ENCODE measurements at places on chromosomes 1 and 21. TPM values are rescaled to one million over a fixed set of nuclear protein-coding genes. Genes with fewer than 3 reads are reported as not detected.

- H3K27me3 ChIP-seq, result no peaks in the 10 kb centered on the region
- peaks cover 3% of the 10 kb centered on the region for H3K4me1 ChIP-seq
- no peak for DNase-seq
- H3K27ac ChIP-seq, result peak overlapping the region; percentile 77
- H3K4me3 ChIP-seq, result peak overlapping the region; percentile 84
Measured at GRCh38 chr1:160098852-160099561, 588 bp upstream of the IGSF8 start.

WDR64 gene
- not detected for total RNA-seq

GRCh38 chr1:1946540-1946939, 27.5 kb upstream of the TMEM52 start:
- H3K27me3 ChIP-seq, result no peaks in the 10 kb centered on the region
- no peaks in the 10 kb centered on the region for H3K4me1 ChIP-seq
- H3K36me3 ChIP-seq, result no peaks in the 10 kb centered on the region
- no peak for DNase-seq
- no peak overlapping the region for H3K4me3 ChIP-seq
- no peak overlapping the region for H3K27ac ChIP-seq

RNF220 gene
- total RNA-seq, result 64.9 TPM

CD244 gene
- not detected for total RNA-seq

DNA sequence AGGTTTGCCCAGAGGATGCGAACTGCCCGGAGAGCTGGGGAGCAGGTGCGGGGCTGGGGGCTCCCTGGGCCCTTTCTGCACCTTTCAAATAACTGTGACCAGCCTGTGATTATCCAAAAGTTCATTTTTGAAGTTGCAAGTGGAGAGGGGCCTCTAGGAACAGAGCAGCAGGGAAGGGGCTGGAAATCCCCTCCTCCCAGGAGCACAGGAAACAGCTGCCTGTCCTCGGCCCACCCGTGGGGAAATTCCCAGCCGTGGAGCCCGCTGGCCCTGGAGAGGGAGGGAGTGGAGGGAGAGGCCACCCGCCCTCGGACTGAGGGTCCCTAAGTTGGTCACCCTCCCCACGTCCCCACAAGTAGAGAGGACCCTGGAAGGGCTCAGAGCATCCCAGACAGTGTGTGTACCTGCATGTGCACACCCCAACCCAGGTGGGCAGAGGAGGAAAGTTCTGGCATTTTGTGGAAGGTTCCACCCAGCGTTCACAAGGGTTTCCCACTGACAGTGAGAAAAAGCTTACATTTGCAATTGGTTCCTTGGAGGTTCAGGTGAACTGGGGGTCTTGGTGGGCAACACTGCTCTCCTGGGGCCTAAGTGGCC, 1.2 kb upstream of the TNFRSF4 start:
- H3K4me1 ChIP-seq, result no peaks in the 10 kb centered on the region
- no peak overlapping the region for H3K4me3 ChIP-seq
- no peak overlapping the region for H3K27ac ChIP-seq
- H3K27me3 ChIP-seq, result no peaks in the 10 kb centered on the region
- H3K36me3 ChIP-seq, result peaks cover 2% of the 10 kb centered on the region

VTCN1 gene
- not detected for total RNA-seq

GRCh38 chr1:55876276-55877060, 661.3 kb upstream of the USP24 start:
- H3K36me3 ChIP-seq, result no peaks in the 10 kb centered on the region
- no peaks in the 10 kb centered on the region for H3K27me3 ChIP-seq
- H3K4me1 ChIP-seq, result no peaks in the 10 kb centered on the region
- H3K27ac ChIP-seq, result no peak overlapping the region
- DNase-seq, result no peak

- no peak overlapping the region for H3K27ac ChIP-seq
- no peaks in the 10 kb centered on the region for H3K36me3 ChIP-seq
- H3K4me1 ChIP-seq, result no peaks in the 10 kb centered on the region
- no peak for DNase-seq
- no peaks in the 10 kb centered on the region for H3K27me3 ChIP-seq
Measured at GRCh38 chr1:81114191-81114590, 686.5 kb upstream of the ADGRL2 start.

PLA2G2D gene
- total RNA-seq, result not detected

DNA sequence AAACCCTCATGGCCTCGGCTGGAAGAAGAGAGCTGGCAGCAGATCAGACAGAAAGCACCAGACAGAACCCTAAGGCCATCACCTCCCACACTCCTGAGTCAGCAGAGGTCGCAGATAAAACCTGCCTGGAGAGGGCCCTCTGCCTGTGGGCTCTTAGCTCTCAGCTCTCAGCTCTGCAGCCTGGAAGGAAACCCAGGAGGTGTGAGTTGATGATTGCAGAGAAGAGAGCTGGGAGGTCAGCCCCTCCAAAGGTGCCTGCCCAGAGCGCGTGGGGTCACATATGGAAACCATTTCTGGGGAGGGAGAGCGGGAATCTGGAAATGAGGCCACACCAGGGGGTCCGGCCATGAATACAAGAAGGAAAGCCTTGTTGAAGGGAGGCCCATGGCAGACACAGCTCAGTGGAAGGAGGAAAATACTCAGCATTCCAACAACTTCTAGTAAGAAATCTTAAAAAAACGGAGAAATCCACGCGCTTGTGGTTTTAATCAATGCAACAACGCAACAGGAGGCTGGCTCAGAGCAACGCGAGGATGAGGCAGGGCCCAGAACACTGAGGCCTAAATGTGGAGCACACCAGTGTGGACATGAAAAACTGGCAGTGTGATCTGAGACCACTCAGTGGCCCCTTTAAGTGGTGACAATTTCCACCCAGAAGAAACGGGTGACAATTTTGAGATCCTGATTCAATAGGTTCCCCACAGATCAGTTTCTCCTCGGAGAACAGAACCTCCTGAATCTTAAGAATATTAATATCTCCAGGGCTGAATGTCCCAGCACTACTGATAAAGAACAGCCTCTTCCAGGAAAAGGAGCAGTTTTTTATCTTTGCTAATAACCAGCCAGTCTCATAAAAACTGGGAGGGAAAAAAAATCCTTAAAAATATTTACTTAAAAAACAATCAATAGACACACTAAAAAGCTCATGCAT, 45.7 kb downstream of the PSMG1 start:
- no peaks in the 10 kb centered on the region for H3K27me3 ChIP-seq
- peaks cover 12% of the 10 kb centered on the region for H3K4me1 ChIP-seq
- DNase-seq, result no peak
- H3K27ac ChIP-seq, result peak overlapping the region; percentile 45

GRCh38 chr1:164611754-164612642, 53.0 kb downstream of the PBX1 start:
- no peaks in the 10 kb centered on the region for H3K27me3 ChIP-seq
- no peak overlapping the region for H3K4me3 ChIP-seq
- DNase-seq, result no peak
- H3K36me3 ChIP-seq, result no peaks in the 10 kb centered on the region

C4BPB gene
- total RNA-seq, result 0.62 TPM

GRCh38 chr1:4468804-4469514, 185.4 kb upstream of the AJAP1 start:
- H3K4me3 ChIP-seq, result no peak overlapping the region
- no peaks in the 10 kb centered on the region for H3K27me3 ChIP-seq
- no peaks in the 10 kb centered on the region for H3K36me3 ChIP-seq
- DNase-seq, result no peak
- no peaks in the 10 kb centered on the region for H3K4me1 ChIP-seq

OR2L2 gene
- not detected for total RNA-seq

DNA sequence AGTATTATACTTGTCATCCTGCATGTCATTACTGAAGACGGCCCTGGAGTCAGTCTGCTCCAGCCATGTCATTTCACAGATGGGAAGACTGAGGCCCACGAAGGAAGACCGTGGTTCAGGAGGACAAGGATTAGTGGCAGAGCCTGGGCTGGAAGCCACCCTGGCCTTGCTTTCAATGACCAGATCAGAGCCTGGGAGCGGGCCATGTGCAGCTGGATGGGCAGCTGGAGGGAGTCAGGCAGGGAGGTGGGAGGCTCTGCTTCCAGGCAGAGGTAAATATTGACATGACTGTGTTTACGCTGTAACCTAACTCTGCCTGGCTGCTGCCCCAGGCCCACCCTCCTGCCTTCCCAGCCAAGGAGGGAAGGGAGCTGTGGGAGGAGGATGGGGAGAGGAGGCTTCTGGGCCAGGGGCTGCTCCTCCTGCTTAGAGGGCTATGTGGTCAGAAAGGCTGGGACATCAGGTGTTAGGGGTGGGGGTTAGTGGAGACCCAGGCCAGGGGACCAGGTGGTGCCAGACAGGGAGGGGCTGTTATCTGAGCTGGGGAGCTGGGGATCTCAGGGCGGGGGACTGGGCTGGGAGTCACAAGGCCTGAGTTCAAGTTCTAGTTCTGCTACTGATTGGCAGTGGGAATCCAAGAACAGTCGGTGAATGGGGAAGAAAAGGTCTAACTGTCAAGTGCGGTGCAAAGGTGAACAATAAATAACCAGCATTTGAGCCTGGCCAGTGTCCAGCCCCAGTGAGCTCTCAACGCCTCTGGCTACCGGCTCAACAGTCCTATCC, 48.5 kb upstream of the ECE1 start:
- DNase-seq, result no peak
- H3K27me3 ChIP-seq, result no peaks in the 10 kb centered on the region
- no peaks in the 10 kb centered on the region for H3K36me3 ChIP-seq

DNA sequence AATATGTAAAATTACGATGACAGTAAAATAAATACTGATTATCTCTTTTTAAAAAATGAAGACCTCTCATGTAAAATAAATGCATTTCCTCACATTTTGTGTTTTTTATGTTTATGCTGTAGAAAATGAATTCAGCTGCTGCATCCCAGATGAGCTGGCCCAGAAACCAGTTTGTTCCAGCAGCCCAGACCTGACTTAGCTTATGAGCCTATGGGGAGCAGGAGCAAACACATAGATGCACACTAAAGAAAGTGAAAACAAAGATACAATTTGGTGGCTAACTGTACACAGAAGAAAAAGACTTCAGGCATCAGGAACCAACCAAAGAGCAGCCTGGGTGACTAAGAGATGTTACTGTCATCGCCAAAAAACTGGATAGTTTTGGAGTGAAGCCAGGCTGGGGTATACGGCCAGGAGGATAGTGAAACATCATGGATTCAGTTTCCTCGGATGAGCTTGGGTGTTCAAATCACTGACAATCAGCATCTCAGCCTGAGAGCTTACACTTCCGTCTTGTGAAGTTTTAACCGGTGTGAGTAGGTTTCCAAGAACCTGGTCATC, 113.9 kb upstream of the BACE2 start:
- H3K27ac ChIP-seq, result no peak overlapping the region
- H3K36me3 ChIP-seq, result no peaks in the 10 kb centered on the region

SH3BGR gene
- 1.7 TPM for total RNA-seq

LCE3D gene
- total RNA-seq, result not detected

LRRC8C gene
- 17.1 TPM for total RNA-seq

GSTM5 gene
- not detected for total RNA-seq

- DNase-seq, result no peak
- peaks cover 16% of the 10 kb centered on the region for H3K4me1 ChIP-seq
- no peak overlapping the region for H3K27ac ChIP-seq
Measured at GRCh38 chr1:211630236-211631081, 45.0 kb downstream of the NEK2 start.

DNA sequence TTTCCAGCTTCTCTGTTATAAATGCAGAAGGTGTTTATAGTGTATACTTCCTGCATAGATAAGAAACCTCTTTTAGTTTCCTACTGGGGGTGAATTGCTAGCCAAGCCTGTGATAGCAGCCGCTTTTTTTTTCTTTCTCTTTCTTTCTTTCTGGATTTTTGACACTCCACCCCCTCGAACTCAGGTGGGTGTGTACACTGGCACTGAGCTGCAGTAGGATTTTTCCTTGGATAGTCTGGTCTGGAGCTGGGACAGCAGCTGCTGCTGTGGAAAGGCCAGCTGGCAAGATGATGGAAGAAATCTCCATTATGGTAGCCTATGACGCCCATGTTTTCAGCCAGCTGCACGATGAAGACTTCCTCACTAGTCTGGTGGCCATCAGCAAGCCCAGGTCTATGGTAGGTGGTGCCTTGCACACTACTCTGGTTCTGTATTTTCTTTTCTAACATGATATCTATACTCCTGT, 122.5 kb upstream of the CACYBP start:
- H3K27ac ChIP-seq, result no peak overlapping the region
- H3K4me3 ChIP-seq, result no peak overlapping the region
- no peaks in the 10 kb centered on the region for H3K27me3 ChIP-seq
- DNase-seq, result no peak

UBASH3A gene
- total RNA-seq, result 0.33 TPM

DNASE2B gene
- not detected for total RNA-seq

DNA sequence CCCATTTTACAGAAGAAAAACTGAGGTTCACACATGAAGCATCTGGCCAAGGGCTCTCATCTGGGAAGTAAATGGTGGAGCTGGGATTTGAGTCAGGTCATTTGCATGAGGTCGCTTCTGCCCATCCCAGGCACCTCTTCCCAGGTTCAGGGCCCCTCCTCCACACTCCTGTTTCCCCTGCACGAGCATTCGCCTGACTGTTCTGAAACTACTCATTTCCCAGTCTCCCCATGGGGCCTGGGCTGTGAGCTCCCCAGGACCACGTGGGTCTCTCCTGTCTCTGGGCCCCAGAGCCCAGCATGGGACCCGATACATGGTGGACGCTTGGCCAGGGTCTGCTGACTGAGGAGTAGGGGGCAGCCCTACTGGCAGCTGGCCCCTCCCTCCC, 360.8 kb downstream of the MATN1 start:
- DNase-seq, result no peak
- H3K4me1 ChIP-seq, result no peaks in the 10 kb centered on the region
- no peak overlapping the region for H3K27ac ChIP-seq
- H3K36me3 ChIP-seq, result no peaks in the 10 kb centered on the region
- no peaks in the 10 kb centered on the region for H3K27me3 ChIP-seq
- no peak overlapping the region for H3K4me3 ChIP-seq

DNA sequence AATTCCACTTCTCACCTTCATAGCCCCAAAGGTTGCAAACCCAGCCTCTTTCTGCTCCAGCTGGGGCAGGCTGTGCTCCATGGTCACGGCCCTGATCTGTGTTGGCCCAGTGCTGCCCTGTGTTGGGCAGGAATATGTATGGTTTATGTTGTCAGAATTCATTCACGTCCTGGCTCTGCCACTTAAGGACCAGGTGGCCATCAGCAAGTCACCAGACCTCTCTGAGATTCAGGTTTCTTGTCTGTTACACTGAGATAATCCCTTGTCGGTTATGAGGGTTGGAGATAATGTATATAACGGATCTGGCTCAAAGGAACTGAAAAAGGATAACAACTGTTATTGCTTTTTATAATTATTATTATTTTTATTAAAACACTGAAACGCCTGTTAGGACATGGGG, 39.1 kb upstream of the SELENON start:
- H3K27ac ChIP-seq, result no peak overlapping the region
- H3K36me3 ChIP-seq, result no peaks in the 10 kb centered on the region

- no peaks in the 10 kb centered on the region for H3K27me3 ChIP-seq
- H3K27ac ChIP-seq, result no peak overlapping the region
- H3K4me3 ChIP-seq, result no peak overlapping the region
- DNase-seq, result no peak
- H3K4me1 ChIP-seq, result no peaks in the 10 kb centered on the region
Measured at GRCh38 chr1:185432948-185433347, 115.9 kb upstream of the IVNS1ABP start.

DNA sequence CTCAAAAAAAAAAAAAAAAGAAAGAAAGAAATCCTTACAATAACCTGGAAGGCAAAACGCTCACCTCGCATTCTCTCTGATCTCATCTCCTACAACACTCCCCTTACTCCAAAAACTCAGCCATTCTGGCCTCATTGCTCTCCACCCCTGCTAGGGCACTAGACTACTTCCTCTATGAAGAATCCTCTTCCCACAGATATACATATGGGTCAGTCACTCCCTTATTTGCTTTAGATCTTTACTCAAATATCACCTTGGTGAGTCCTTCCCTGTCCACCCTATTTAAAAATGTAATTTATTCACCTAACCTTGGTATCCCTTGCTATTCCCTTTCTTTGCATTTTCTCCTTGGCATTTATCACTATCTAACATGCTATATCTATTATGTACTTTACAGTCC, 24.6 kb upstream of the KIF1B start:
- no peaks in the 10 kb centered on the region for H3K4me1 ChIP-seq
- H3K27ac ChIP-seq, result no peak overlapping the region
- no peak overlapping the region for H3K4me3 ChIP-seq
- DNase-seq, result no peak
- H3K36me3 ChIP-seq, result no peaks in the 10 kb centered on the region
